Stimulated activated CD8-positive, alpha-beta memory T cell treated with anti-CD3 and anti-CD28 coated beads, Interleukin-4, amount 100 ng/mL, for 24 hours (primary cell): ENCODE measurements at places on chromosomes 7 and 10.
A peak's percentile ranks its signal among the peaks of the same experiment; 100 is the strongest.

DNA sequence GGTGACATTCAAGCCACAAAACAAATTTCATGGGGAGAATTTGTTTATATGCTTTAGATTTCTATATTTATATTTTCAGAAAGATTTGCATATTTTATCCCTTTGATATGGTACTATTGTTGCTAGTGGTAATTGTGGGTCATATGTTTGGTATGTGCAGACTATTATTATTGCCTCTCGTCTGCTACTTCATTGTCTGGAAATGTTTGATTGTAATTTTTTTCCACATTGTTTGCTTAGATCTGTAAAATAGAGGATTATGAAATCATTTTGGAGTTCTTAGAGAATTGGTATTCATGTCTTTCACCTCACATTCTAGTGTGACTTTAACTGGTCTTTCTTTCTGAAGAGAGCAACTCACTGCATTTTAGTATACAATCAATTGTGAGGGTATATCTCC is 44.7 kb downstream of the MYO3A start:
- DNase-seq, result no peak

GRCh38 chr7:15720849-15721471 is 34.5 kb upstream of the MEOX2 start:
- DNase-seq, result no peak

DNA sequence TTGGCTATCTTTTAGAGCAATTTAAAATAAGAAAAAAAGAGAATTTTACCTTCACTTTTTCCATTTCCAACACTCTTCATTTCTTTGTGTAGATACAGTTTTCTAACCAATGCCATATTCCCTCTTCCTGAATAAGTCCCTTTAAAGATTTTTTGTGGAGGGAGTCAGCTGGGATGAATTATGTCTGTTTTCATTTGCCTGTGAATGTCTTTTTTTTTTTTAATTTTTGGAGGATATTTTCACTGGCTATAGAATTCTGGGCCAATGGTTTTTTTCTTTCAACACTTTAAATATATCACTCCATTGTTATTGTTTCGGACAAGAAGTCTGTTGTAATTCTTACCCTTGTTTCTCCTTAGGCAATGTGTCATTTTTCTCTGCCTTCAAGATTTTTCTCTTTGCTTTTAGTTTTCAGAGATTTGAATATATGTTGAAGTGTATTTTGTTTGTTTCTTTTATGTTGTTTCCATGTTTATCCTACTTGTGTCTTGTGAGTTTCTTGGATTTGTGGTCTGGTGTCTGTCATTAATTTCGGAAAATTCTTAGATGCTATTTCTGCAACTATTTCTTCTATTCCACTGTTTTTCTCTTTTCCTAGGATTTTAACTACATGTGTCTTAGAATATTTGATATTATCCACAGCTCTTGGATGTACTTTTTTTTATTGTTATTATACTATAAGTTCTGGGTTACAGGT is 20.0 kb upstream of the CXCL12 start:
- DNase-seq, result no peak

GRCh38 chr10:130715686-130716670 is 579.8 kb downstream of the GLRX3 start:
- no peak for DNase-seq

GRCh38 chr10:25125201-25125611 is 49.6 kb upstream of the GPR158 start:
- no peak for DNase-seq

DNA sequence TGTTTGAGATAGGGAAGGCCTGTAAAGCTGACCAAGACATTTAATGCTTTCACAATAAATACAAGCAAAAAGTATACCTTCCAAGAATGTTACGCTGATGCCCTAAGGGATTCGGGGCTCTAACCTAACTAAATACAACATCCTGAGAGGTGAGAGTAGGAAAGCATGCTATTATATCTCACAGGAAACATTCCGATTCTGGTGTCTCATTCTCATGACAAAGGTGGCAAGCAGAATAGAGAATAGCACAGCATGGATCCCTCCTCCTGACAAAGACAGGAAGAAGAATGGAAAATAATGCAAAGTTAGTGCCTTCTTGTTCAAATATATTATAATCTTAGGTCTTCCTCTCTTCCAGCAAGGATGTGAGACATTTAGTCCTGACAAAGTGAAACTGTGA is 504.3 kb downstream of the TFEC start:
- DNase-seq, result no peak

DNA sequence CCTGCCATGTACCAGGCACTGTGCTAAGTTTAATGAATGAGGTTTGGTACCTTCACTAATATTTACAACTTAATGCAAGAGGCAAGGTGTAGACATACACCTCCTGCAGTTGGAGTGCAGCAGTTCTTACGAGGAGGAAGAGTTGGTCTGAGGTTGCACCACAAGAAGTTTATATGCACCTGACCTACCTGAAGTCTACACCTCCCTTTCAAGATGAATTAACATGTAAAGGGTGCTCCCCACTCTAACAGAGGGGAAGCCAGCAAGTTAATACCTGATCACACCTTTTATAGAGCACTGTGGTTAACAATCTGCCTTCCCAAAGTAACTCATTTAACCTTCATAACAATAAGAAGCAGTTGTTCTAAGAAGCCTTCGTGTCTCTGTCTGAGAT is 120.0 kb downstream of the LYZL1 start:
- no peak for DNase-seq

DNA sequence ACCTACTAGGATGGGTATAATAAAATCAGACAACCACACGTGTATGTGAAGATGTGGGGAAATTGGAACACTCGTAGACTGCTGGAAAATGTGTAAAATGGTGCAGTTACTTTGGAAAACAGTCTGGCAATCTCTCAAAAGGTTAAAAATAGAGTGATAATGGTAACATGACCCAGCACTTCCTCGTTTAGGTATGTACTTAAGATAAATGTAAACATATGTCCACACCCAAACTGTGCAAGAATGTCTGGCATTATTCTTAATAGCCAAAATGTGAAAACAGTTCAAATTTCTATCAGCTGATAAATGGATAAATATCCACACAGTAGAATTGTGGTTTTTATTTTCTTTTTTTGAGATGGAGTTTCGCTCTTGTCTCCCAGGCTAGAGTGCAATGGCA is 272.8 kb downstream of the ZNF248 start:
- no peak for DNase-seq

DNA sequence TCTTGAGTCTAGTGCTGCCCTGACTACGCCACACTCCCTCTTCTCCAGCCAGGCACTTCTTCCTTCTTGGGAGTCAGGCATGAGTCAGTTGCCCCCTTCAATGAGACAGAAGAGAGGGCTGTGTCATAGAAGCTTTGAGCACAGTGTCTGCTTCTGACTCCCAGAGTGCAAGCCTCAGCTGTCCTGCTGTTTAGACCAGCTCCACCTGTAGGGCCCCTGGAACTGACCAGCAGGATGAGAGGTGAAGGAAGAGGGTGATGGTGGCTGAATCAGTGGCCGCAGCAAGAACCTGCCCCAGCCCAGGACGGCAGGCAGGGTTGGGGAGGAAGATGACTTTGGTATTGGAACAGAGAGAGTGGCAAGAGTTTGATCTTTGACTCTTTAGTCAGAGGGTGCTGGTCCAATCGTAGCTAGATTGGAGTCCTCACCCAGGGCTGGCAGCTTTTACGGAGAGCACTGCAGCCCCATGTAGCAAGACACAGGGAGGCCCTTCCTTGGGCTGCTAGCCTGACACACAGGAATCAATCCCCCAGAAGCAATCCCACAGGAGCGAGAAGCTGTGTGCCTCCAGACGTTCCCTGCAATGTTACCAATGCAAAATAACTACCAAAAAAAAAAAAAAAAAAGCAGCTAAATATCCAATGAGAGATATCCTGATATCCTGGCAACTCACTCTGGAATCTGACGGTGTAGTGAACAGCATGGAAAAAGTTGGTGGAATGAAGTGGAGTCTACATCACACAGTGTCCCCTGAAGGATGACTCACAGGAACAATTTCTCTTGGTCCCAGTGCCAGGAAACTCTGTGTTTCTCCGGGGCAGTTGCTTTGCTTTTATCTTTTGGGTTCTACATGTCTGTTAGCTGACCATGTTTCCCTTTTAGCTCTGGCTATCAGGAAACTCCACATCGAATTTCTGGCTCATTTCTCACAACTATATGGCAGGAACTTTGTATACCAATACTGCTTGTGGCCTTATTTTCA is 6.9 kb downstream of the C10orf62 start:
- no peak for DNase-seq

GRCh38 chr7:105906695-105907094 is 30.3 kb upstream of the ATXN7L1 start:
- DNase-seq, result no peak

DNA sequence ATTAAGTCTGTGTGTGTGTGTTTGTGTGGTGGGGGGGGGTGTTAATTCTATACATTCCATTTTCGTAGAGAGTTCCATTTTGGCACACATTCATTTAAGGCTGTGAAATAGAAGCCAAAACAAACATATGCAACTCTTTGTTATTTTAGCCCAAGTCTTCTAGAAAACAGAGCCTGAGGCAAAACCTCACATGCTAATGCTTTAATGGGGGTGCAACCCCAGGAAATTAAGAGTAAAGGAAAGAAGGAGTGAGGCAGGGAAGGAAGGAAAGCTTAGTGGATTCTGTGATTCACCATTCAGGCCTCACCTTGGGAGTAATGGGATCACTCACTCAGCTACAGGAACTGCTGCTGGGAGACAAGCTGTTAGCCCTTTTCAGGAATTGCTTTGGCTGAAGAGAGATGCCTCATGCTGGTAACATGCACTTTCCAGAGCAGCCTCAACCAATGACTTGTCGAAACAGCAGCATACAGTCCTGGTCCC is 73.0 kb upstream of the CTTNBP2 start:
- no peak for DNase-seq

- no peak for DNase-seq
These were observed 105.8 kb upstream of the NFE2L3 start for GRCh38 chr7:26046150-26046549.

- DNase-seq, result no peak
These were observed 77.0 kb upstream of the EEPD1 start for GRCh38 chr7:36076074-36076473.

DNA sequence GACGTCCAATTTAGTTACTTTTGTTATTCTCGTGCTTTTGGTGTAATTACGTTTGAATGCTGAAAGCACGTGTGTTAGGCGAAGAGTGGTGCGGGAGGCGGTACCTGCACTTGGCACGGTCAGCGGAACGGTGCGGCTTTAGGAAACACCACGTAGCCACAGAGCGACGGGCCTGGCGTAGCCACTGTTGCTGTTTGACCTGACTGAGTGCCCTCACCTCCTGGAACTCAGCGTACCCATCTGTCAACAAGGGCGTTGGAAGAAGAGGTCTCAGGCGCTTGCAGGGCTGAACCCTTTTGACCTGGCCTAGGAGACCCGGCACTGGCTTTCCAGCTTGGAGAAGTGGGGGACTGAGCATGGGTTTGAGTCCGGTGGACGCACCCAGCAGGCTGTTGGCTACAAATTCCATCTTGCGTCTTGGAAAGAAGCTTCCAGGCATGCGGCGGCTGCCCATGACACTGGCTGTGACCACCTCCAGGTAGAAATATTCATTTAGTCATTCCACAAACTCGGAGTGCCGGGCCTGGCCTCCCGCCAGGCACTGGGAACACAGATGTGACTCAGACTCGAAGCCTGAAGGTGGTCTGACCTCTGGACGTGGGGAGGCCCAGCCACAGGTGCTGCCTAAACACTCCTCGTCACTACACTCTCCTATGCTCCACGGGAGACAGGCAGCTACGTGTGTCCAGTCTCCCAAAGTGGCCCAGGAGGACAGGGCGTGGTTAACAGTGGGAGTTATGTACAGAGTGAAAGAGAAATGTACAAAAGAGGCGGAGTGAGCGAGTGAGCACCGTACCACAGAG is 22.2 kb downstream of the FAM20C start:
- DNase-seq, result no peak

DNA sequence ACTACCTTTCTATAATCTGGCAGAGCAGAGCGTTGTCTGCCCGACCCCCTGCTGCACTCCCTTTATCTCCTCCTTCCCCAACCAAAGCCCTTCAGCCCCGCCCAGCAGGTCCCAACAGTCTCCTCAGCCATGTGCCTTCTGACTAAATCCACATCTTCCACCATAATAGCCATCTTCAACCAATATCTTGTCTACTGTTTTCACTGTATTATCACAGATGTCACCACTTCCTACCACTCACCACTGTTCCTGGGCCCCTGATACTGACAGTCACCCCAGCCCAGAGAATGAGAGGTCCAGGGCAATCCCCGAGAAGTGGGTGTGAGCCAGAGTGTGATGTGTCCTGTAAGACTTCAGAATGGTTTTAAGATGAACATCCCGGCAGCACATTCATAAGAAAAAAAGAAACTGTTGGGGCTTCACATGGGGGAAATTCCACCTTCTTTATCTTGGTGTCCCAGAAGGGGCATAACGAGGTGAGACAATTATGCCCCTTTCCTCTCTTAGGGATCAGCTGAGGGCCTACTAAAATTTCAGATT is 25.3 kb downstream of the CCDC6 start:
- peak; percentile 54 for DNase-seq

DNA sequence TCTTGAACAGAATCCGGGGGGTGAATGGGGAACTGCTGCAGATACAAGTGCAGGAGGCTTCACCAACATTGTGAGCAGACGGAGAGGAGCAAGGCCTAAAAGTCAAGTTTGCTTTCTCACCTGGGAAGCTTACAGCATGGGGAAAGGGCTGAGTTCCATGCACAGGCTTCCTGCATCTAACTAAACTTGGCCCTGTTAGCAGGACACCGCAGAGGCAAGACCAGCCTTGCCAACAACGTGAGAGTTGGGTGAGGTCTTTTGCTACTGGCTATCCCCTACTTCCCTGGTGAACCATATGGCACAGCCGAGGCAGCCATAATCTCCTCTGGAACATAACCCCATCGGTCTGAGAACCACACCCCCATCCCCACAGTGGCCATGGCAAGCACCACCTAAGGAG is 14.2 kb upstream of the ADAM22 start:
- no peak for DNase-seq

DNA sequence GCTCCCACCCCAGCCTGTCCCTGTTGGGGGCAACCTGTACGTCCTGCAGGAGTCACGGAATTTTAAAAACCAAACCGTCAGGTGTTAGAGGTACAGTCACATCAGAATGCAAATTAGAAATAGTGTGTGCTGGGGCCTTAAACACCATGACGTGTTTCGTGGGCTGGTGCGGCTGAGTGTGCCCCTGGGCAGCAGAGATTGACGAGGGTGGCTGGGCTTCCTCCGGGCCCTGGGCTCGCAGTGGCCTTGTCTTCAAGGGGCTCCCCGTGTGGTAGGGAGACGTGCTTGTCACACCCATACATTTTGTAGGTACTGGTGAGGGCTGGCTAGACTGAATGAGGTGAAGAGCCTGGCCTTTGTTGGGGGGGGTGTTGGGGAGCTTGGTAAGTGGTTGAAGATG is 7.6 kb downstream of the MGMT start:
- DNase-seq, result no peak

DNA sequence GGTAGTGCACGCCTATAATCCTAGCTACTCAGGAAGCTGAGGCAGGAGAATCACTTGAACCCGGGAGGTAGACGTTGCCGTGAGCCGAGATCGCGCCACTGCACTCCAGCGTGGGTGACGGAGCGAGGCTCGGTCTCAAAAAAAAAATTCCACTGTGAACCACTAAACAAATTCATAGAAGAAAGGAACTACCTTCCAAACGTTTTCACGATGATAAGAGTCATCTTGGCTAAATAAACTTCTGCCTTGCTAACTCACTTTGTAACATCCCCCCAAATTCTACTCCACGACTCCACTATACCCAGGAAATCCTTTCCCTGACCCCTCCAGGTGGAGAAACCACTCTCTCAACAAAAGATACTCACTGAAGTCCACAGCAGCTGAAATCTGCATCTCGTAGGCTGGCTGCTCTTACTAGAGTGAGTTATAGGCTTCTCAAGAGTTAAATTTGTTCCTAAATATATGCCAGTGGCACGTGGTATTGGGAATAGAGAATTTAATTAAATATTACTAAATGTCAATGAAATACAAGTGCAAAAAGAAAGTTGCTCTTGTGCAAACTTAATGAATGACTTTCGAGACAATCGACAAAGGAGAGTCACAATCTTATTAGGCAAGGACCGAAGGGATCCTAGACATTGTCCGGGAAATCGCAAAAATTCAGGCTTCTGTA is 1.6 kb upstream of the GTF2I start:
- no peak for DNase-seq
